ENCODE measurements at places on chromosomes 2 and 18.

GRCh38 chr2:130341562-130342019 is 1.1 kb upstream of the IMP4 start:
- peak overlapping the region; percentile 80 for H3K27ac ChIP-seq
- peak overlapping the region; percentile 99 for H3K4me3 ChIP-seq
- peaks cover 36% of the 10 kb centered on the region for H3K4me1 ChIP-seq
- DNase-seq = no peak
- H3K27me3 ChIP-seq = no peaks in the 10 kb centered on the region

- peaks cover 15% of the 10 kb centered on the region for H3K4me1 ChIP-seq
- peaks cover 3% of the 10 kb centered on the region for H3K36me3 ChIP-seq
These were observed 72.7 kb upstream of the ST8SIA5 start for GRCh38 chr18:46829531-46829930.

DNA sequence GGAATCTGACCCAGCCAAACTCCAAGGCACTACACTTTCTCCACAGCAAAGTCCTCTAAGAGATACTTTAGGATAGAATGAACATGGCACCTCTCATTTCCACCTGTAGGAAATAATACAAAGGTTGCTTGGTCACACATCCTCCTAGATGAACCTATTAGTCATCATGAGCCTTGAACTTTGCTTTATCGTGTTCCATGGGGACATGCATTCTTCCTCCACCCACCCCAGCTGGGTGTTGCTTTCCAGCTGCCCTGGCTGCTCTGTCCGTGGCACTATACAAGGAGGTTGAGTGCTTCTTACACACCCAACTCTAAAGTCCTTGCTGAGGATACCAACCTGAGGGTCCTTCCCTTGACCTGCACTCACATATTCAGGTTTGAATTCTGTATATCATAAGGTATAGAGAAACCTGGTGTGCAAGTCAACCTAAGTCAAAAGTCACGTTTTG is 52.7 kb downstream of the SPRED2 start:
- H3K4me1 ChIP-seq = peaks cover 95% of the 10 kb centered on the region
- peak; percentile 80 for DNase-seq
- peaks cover 34% of the 10 kb centered on the region for H3K36me3 ChIP-seq
- H3K27ac ChIP-seq = peak overlapping the region; percentile 43

- peaks cover 69% of the 10 kb centered on the region for H3K4me1 ChIP-seq
- no peaks in the 10 kb centered on the region for H3K36me3 ChIP-seq
- DNase-seq = peak; percentile 43
- H3K27ac ChIP-seq = peak overlapping the region; percentile 68
These were observed 500 bp downstream of the LIMS1 start for GRCh38 chr2:108534584-108535356.

DNA sequence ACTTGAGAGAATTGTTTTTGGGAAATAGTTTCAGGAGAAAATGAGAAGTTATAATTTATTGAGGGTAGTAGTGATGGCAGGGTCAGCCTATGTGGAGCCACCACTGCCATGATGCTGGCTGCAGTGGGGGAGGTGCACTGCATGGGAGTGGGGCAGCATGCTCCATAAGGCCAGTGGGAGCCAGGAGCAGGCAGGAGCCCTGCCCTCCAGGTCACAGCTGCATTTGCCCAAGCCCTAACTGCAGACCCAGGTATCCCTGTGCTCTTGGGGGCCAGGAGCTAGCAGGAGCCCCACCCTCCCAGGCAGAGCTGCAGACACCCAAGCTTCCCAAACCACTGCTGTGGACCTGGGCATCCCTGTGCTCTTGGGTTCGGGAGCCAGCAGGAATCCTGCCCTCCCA is 757.3 kb upstream of the CRIM1 start:
- H3K27me3 ChIP-seq = no peaks in the 10 kb centered on the region
- no peak overlapping the region for H3K4me3 ChIP-seq
- H3K4me1 ChIP-seq = no peaks in the 10 kb centered on the region
- no peak overlapping the region for H3K27ac ChIP-seq

DNA sequence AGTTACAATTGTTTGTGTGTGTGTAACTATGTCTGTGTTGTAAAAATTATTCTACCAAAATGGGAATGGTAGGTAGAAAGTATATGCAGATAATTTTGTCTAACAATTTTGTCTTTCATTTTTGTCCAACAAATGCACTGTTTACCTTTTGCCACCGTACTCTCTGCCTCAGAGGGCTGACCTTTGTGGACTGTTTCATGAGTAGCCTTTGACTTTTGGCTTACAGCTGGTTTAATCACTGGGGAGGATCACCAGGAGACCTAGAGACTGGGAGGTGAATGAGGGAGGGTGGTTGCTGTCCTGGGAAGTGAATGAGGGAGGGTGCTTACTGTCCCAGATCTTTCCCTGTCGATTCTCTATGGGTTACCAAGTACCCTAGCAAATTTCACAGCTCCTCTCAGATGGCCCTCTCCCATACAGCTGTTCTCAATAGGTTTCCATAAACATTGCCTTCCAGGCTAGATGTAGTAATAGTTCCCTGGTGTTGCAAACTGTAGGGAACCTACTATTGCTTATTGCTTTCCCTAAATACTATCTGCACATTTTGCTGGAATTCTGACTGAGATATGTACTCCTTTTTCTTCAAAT is 26.5 kb upstream of the CXXC1 start:
- H3K27ac ChIP-seq = no peak overlapping the region
- no peak overlapping the region for H3K4me3 ChIP-seq
- H3K27me3 ChIP-seq = no peaks in the 10 kb centered on the region
- H3K4me1 ChIP-seq = peaks cover 33% of the 10 kb centered on the region
- H3K36me3 ChIP-seq = no peaks in the 10 kb centered on the region

GRCh38 chr18:76592981-76593381 is 97.9 kb upstream of the ZNF516 start:
- H3K27ac ChIP-seq = no peak overlapping the region
- peaks cover 23% of the 10 kb centered on the region for H3K27me3 ChIP-seq
- H3K4me1 ChIP-seq = peaks cover 9% of the 10 kb centered on the region
- H3K36me3 ChIP-seq = no peaks in the 10 kb centered on the region

DNA sequence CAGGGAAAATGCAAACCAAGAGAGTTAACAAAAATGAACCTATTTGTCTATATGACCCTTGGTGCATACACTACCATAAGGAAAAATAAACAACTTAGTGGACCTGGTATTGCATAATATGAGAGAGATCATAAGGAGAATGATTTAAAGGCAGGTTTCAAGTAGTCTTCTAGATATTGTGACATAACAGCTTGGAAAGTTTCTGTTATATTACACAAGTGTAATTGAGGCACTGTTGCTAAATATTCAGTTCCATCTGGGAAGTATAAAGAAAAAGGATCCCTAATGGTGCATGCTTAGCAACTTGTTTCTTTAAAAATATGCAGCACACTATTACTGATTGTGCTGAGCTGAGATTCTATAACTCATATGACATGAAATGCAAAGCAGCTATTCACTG is 252.2 kb upstream of the SPHKAP start:
- DNase-seq = no peak
- no peak overlapping the region for H3K27ac ChIP-seq
- no peaks in the 10 kb centered on the region for H3K27me3 ChIP-seq
- H3K4me3 ChIP-seq = no peak overlapping the region
- H3K36me3 ChIP-seq = no peaks in the 10 kb centered on the region

GRCh38 chr2:109134741-109135358 is 5.8 kb downstream of the SH3RF3 start:
- DNase-seq = no peak
- H3K27ac ChIP-seq = no peak overlapping the region
- no peak overlapping the region for H3K4me3 ChIP-seq
- no peaks in the 10 kb centered on the region for H3K36me3 ChIP-seq

GRCh38 chr2:55751966-55752365 is 58.3 kb upstream of the PNPT1 start:
- H3K27me3 ChIP-seq = no peaks in the 10 kb centered on the region
- no peaks in the 10 kb centered on the region for H3K4me1 ChIP-seq
- no peak for DNase-seq
- H3K27ac ChIP-seq = no peak overlapping the region

DNA sequence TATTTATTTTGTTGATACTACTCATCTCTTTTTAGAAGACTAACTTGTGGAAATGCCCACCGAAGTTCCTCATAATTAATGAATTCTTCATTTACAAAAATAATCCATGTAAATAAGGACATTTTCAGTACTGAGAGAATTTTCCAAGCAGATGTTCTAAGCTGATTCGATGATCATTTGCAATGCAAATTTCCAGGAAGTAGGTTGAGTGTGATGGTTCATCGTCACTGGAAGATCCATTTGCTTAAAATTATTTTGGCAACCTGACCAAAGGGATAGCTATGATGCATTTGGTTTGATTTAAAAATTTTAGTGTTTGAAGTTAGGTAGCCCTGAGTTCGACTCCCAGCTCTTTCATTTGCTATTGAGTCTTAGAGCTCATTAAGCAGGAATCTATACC is 257.3 kb upstream of the RASGRP3 start:
- no peaks in the 10 kb centered on the region for H3K36me3 ChIP-seq
- H3K4me1 ChIP-seq = no peaks in the 10 kb centered on the region
- no peak overlapping the region for H3K27ac ChIP-seq
- no peaks in the 10 kb centered on the region for H3K27me3 ChIP-seq
- H3K4me3 ChIP-seq = no peak overlapping the region
- no peak for DNase-seq

DNA sequence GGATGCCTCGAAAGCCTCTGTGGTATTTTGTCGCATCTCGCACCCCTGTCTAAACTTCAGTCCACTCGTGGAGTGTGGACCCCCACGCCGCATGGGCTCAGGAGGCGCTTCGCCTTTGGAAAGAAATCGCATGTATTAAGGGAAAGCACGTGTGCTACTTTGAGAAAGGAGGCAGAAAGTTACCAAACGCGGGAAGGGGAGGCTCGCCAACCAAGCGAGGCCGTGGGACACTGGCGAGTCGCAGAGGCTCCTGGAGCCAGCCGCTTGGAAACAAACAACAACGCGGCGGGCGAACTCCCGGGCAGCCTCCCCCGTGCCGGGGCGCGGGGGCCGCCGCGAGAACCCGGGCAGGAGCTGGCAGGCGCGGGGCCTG is 455 bp upstream of the AGAP1 start:
- H3K27ac ChIP-seq = no peak overlapping the region
- peak overlapping the region; percentile 53 for H3K4me3 ChIP-seq
- H3K36me3 ChIP-seq = no peaks in the 10 kb centered on the region
- no peak for DNase-seq
- peaks cover 44% of the 10 kb centered on the region for H3K4me1 ChIP-seq
- peaks cover 14% of the 10 kb centered on the region for H3K27me3 ChIP-seq

GRCh38 chr2:26709323-26710110 is 17.0 kb downstream of the KCNK3 start:
- DNase-seq = no peak
- H3K4me3 ChIP-seq = no peak overlapping the region
- H3K27me3 ChIP-seq = peaks cover 7% of the 10 kb centered on the region
- H3K4me1 ChIP-seq = no peaks in the 10 kb centered on the region
- H3K36me3 ChIP-seq = no peaks in the 10 kb centered on the region

- peaks cover 14% of the 10 kb centered on the region for H3K4me1 ChIP-seq
- no peak within 1 kb of the TSS for H3K27ac ChIP-seq
- peaks cover 87% of the 10 kb centered on the region for H3K27me3 ChIP-seq
- H3K4me3 ChIP-seq = peak within 1 kb of the TSS; percentile 14
- H3K36me3 ChIP-seq = no peaks in the 10 kb centered on the region
These were observed at the start of gene PDCD1 for GRCh38 chr2:241858206-241859016. PDCD1 (minus strand) TSS chr2:241858894; CDS start chr2:241858838, 56 bp downstream.

GRCh38 chr2:168802859-168803725 is 655 bp downstream of the NOSTRIN start:
- no peak overlapping the region for H3K27ac ChIP-seq
- H3K27me3 ChIP-seq = no peaks in the 10 kb centered on the region
- H3K4me3 ChIP-seq = no peak overlapping the region
- H3K36me3 ChIP-seq = no peaks in the 10 kb centered on the region
